ENCODE measurements at places on chromosomes 6 and 20.

DNA sequence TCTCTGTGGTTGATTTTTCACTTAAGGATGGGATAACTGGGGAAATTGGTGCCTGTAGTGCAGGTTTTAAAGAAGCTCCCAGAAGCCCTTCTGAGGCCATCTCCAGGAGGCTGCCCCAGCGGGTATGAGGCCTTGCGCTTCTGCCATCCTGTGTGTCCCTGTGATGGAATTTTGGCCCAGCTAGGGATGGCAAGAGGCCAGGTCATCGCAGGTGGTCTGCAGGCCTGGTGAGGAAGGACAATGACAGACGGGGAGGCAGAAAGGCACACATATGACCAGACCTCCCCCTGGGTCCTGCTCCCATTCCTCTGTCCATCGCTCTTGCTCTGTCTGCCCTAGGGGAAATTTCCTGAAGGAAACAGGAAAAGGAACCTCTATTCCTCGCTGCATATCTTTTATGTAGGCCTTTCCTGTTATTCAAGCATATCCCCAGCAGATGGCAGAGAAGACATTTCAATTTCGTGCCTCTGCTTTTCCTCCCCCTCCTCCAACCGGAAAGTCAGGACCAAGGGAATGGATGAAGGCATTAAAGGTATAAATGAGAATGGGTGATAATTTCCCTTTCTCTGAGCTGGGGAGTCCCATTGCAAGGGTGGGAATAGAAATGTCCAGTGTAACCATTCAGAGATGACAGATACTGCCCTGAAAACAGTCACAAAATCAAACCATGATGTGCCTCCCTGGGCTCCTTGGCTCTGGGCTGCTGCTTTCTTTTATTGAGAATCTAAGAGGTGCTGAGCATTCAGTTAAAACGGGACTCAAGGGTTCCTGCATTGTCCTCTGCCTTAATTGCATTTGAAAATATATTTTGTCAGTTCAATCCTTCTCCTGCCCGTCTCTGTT lies 17.6 kb upstream of the HLA-F start:
- no peak for DNase-seq

- no peak for DNase-seq
Observed at GRCh38 chr6:128114164-128114563, 213.3 kb upstream of the THEMIS start.

- DNase-seq = no peak
Observed at GRCh38 chr6:81792826-81793225, 40.3 kb upstream of the TENT5A start.

GRCh38 chr20:4234128-4234527 lies 218.8 kb upstream of the RNF24 start:
- DNase-seq = no peak

DNA sequence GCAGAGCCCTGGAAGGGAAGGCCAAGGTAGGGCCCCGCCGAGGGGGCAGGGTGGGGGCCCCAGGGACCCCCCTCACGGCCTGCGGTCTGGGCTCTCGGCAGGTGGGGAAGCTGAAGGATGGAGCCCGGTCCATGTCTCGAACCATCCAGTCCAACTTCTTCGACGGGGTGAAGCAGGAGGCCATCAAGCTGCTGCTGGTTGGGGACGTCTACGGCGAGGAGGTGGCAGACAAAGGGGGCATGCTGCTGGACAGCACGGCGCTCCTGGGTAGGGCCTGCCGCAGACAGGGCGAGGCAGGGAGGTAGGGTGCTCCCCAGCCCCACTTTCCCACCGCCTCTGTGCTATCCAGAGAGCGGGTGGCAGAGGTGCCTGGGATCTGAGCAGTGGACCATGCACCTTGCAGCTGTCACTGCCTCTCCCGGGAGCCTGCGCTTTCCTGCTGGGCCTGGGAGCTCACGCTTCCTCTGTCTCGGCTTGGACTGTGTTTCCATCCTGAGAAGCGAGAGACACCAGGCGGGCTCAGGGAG lies 83.1 kb downstream of the SYNJ2 start:
- no peak for DNase-seq

DNA sequence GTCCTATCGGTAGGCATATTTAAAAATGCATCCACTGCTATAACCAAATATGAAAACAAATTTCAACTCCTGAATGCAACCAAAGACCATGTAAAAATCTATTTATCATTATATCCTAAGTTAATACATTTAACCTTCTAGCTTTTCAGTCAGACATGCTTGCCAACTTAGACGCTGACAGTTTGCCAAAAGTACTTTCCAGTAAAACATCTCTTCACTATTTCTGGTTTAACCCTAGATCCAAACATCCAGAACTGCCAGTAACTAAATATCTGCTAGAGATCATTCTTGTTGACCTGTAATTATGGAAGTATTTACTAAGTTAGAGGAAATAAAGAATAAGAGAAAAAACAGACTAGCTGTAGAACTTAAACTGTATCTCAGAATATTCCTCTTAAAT lies 210.2 kb upstream of the THEMIS start:
- no peak for DNase-seq

DNA sequence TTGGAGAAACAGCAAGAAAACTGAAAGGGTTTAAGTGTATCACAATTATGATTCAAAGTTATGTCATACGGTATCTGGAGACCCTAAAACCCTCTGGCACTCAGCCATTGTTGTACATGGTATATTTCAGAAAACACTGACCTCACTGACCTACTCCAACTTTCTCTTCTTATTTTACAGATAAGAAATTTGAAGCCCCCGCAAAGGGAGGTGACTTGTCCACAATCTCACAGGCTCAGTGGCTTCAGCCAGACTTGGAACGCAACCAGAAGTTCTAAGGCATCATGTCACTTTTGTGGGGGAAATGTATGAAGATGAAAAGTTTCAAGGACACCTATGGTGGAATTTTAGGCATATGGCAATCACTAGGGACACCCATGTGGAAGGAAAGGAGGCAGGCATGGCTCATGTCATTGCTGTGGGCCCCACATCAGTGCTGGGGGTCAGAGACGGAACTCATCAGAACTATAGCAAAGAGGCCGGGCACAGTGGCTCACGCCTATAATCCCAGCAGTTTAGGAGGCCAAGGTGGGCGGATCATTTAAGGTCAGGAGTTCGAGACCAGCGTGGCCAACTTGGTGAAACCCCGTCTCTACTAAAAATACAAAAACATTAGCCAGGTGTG lies 5.2 kb upstream of the TRIB3 start:
- DNase-seq = no peak

DNA sequence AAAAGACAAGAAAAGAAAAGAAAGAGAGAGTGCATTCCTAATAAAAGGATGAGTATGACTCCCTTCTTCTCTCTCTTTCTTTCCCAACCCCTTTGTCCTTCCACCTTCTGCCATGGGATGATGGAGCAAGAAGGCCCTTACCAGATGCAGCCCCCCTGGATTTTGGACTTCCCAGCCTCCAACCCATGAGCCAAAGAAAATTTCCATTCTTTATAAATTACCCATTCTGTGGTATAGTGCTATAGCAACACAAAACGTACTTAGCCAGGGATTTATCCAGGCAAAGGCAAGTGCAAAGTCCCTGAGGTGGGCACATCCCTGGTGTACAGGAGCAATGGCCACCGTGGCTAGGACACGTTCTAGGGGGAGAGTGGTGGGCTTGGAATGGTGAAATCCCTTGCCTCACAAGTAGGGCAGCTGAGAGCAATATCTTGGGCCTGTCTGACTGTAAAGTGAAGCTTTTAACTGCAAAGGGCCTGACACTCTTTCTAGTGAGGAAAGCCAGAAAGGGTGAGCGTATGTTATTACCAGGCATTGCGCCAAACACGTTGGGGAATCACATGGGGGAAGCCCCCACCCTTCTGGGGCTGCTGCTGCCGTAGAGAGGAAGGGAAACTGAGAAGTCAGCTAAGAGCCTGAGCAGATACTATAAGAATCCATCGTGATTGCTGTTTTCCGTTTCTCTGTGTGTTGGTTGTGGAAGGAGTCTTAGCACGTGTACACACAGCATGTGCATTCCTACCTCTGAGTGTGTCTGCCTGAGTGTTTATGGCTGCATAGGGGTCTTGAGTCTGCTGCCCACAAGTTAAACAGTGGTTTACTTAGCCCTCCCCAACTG lies 50.7 kb upstream of the SIRPA start:
- no peak for DNase-seq

- no peak for DNase-seq
Observed at GRCh38 chr20:36150847-36151539, 3.5 kb upstream of the EPB41L1 start.

- DNase-seq = no peak
Observed at GRCh38 chr6:107813555-107814194, 10.4 kb downstream of the SCML4 start.

DNA sequence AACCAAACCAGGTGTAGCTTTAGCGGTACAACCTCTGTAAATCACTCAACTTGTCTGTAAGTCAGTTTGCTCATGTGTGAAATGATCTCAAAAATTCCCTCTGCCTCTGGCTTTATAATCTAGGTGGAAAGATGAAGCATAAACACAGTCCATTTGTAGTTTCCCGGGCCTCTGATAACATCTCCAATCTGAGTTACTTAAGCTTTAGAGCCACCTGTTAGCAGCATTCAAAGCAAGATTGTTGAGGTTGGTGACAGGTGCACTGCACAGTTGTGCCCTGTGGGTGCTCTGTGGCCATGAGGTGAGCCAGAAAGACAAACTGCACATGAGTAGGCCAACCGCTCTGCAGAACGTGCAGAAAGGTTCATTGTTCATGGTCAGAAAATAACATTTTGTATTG lies 53.7 kb downstream of the MOCS1 start:
- DNase-seq = no peak

- no peak for DNase-seq
Observed at GRCh38 chr6:111256646-111257045, 169.3 kb downstream of the SLC16A10 start.

DNA sequence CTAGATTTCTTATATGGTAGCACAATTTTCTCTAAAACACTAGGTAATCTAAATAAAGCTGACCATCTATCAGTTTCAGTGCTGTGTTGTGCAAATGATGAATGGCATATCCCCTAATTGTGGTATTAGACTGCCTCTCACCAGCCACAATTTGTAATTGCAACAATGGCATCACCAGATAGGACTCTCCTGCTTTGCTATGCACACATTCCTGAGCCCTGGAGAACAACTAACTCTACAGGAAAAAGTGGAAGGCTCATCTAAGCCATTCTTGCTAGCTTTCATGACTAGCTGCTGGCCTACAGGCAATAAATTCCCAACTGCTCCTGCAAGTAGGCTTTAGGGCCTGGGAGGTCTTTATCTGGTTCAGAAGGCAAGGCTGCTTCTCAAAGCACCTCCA lies 974.1 kb downstream of the EYS start:
- no peak for DNase-seq

DNA sequence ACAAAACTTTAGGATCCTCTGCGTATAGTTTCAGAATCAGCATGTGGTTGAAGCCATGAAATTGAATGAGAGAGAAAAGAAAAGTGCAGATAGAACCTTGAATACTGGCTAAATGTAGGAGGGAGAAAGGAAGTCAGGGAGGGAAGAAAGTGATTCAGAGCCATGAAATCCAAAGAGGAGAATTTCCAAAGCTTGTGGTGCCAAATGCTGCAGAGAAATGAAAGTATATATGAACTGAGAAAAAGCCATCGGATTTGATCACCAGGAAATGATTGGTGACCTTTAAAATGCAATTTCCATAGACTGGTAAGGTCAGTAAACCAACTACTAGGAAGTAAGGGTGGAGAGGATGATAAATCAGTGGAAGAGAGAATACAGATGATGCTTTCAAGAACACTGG lies 142.3 kb downstream of the TFAP2A start:
- DNase-seq = no peak

- DNase-seq = no peak
Observed at GRCh38 chr6:112431803-112432202, 84.7 kb downstream of the RFPL4B start.

DNA sequence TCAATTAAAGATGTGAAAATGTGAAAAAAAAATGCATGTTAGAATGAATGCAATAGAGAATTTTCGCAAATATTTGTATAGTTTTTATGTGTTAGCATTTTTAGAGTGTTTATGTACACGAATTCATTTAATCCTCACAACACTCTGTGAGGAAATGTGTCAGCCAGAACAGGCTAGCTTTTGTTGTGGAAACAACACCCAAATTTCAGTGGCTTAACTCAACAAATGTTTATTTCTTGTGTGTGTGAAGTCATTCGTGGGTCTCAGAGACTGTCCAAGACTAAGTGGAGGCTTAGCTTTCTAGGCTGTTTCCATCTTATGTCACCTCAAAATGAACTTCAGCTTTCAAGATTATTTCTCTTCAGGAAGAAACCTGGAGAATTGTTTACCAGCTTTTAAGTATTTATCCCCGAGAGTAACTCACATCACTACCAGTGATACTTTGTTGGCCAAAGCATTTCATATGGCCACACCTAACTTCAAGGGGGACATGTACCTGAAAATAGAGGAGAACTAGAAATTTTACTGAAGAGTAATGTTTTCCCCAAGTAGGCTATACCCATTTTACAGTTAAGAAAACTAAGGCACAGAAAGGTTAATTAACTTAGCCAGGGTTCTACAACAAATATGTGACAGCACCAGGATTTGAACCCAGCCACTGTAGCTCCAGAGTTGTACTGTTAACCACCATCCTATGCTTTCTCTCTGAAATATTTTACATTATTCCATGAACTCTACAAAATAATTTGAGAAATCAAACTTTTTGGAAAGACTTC lies 306.1 kb downstream of the QKI start:
- DNase-seq = no peak

GRCh38 chr6:113741651-113742050 lies 115.5 kb upstream of the MARCKS start:
- DNase-seq = no peak

DNA sequence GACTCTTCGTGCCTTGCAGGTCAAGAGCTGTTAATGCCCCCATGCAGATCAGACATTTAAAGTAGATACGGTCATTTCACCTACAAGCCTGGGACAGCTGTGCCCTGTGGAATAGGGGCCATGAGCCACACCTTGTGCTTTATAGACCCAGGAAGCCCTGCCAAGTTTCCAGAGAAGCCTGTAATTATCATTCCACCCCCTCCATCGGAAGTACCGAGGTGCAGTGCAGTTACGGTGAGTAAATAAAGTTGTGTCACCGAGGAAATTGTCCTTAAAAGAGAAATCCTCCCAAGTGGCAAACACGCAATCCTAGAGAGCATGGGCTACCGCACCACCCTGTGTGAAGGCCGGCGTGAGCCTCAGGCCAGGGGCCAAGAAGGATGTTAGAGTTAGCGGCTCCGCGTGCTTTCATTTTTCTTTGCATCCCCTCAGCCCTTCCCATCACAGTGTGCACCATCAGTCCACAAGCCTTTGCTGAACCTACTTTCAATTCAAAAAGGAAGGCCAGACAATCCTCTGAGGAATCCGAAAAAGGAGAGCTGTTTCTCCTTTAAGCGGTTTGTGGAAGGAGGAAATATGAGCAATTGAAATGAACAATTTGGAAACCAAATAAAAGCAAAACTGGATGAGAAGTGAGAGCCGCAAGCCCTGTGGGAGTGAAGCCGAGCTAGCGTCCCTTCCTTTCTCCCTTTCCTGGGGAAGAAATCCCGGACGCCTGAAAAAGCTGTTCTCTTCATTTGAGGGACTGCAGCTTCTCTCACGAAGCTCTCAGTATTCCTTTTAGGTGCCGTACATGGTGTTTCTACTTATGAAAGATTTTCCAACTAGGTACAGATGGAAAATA lies 183.3 kb upstream of the PDE10A start:
- DNase-seq = no peak
